Activated T-helper 2 cell treated with anti-CD3 and anti-CD28 coated beads, Interferon-gamma antibody, Interleukin-2, Interleukin-4, amounts not matched to agents 10 μg/mL and 5 μg/mL and 100 μg/mL, durations not matched to agents 14 hours and 24 hours and 36 hours (primary cell): ENCODE measurements at places on chromosomes 12 and 14.

DNA sequence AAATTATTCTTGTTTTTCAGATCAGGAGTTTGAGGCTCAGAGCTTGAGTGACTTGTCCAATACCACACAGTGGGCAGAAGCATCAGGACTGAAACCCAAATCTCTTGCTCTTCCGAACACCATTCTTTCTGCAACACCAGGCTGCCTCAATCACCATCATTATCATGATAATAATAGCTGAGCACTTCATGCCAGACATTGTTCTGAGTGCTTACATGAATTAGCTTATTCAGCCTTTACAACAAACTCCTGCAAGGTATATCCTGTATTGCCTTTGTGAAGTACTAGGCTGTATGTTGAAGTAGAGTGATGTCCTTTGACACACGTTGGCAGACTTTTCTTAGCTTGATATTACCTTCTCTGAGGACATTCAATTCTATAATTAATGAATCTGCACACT, 257.4 kb upstream of the ATP2B1 start:
- H3K36me3 ChIP-seq: no peaks in the 10 kb centered on the region
- no peak overlapping the region for H3K27ac ChIP-seq
- H3K4me1 ChIP-seq: peaks cover 5% of the 10 kb centered on the region
- H3K27me3 ChIP-seq: peaks cover 20% of the 10 kb centered on the region
- no peak for DNase-seq
- H3K4me3 ChIP-seq: no peak overlapping the region

GRCh38 chr14:90740081-90740480, 76.1 kb downstream of the TTC7B start:
- no peaks in the 10 kb centered on the region for H3K4me1 ChIP-seq
- no peak overlapping the region for H3K4me3 ChIP-seq

DNA sequence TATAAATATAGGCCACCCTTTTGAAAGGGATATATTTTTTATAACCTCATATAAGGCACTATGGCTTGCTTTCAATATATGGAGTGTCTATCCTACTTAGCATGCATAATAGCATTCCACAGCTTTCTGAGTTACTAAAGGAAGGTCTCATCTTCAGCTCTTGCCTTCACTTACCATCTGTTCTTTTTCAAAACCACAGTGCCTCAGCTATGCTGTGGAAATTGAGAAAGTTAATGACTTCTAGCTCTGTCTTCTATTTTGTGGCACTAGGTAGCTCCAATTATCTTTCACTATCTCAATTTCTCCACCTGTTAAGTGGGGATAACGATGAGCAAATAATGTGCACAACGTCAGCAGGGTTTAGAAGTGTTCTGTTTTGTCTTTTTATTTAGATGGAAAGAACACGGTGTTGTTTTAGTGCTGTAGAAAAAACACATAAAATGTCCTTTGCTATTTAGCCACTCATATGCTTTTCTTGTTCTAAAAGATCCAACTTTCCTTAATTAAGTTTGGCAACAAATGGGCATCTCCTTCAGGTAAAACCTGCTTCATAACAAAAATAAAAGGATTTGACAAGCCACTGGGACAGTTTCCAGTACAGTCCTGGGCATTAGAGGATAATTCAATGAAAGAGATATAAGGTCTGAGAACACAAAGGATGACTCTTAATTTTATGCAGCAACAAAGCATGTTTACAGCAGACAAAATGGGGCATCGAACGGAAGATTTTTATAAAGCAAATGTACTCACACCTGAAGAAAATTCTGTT, 462.0 kb upstream of the SYT1 start:
- H3K27ac ChIP-seq: no peak overlapping the region
- H3K4me3 ChIP-seq: no peak overlapping the region
- no peaks in the 10 kb centered on the region for H3K36me3 ChIP-seq
- no peaks in the 10 kb centered on the region for H3K27me3 ChIP-seq

GRCh38 chr12:23681237-23681636, 268.2 kb downstream of the SOX5 start:
- H3K36me3 ChIP-seq: no peaks in the 10 kb centered on the region
- DNase-seq: no peak
- H3K27ac ChIP-seq: no peak overlapping the region

GRCh38 chr14:44990533-44990932, 28.5 kb downstream of the TOGARAM1 start:
- H3K4me1 ChIP-seq: peaks cover 1% of the 10 kb centered on the region
- no peaks in the 10 kb centered on the region for H3K36me3 ChIP-seq
- DNase-seq: no peak
- no peak overlapping the region for H3K4me3 ChIP-seq
- no peaks in the 10 kb centered on the region for H3K27me3 ChIP-seq
- H3K27ac ChIP-seq: no peak overlapping the region

GRCh38 chr14:59484639-59485175, 390 bp downstream of the JKAMP start:
- DNase-seq: no peak
- H3K4me1 ChIP-seq: peaks cover 52% of the 10 kb centered on the region
- H3K36me3 ChIP-seq: peaks cover 29% of the 10 kb centered on the region
- H3K27me3 ChIP-seq: no peaks in the 10 kb centered on the region
- H3K27ac ChIP-seq: peak overlapping the region; percentile 84
- peak overlapping the region; percentile 91 for H3K4me3 ChIP-seq

DNA sequence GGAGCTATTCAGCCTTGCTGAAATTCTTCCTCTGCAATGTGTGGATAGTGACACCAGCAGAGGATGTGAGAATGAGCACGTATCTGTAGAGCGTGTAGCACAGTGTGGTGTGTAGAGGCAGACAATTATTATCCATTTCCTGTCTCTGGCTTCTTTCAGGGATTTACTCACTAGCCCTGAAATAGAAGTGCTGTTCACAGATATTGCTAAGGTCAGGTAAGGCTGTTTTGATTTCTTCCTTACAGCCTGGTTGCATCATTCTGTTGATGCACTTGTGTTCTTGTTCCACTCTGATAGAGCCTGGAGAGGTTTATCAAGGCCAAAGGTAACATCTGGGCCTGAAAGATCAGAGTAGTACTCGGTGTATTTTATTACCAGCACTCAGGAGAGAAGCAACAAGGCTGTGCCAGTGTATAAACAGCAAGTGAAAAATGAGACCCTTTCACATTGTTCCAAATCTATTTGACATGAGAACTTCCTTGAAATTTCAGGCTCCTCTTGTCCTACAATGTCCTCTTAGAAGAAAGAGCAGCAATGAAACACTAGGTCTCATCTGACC, 16.7 kb downstream of the ARG2 start:
- H3K27ac ChIP-seq: no peak overlapping the region
- H3K4me3 ChIP-seq: no peak overlapping the region
- peaks cover 13% of the 10 kb centered on the region for H3K4me1 ChIP-seq

DNA sequence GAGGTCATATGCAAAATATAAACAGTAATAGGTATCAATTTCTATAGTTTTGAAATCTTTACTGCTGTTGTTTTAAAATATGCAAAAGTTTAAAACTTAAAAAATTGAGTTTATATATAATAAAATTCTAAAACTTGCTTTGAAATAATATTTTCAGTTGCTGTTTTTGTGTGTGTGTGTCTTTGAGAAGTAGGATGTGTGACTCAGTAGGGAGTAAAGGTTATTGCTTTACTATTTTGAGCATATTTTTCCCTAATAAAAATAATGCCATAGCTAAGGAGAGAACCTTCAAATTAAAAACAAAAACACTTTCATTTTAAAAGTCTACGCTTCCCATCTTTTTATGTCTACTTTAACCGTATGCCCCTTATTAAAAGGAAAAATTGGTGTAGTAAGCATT, 238.1 kb downstream of the FBXL14 start:
- DNase-seq: no peak
- H3K27ac ChIP-seq: no peak overlapping the region
- H3K36me3 ChIP-seq: no peaks in the 10 kb centered on the region

DNA sequence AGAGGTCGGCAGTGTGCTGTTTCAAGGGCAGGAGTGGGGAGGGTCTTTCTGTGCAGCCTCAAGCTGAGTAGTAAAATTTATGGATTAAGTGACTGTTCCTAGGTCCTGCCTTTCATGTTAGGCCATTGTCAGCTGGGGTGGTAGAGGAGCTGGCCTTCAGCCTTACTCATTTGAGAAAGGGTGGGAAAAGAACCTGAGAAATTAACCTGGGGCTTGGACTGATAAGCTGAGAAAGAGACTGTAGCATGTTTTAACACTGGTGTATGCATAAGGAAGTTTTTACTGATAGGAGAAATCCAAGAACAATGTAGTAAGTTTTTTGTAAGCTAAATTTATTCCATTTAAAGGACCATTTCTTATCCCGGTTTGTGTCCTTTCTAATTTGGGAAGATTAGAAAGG, 20.7 kb downstream of the IFT43 start:
- H3K36me3 ChIP-seq: peaks cover 9% of the 10 kb centered on the region
- H3K4me3 ChIP-seq: no peak overlapping the region
- DNase-seq: no peak
- no peaks in the 10 kb centered on the region for H3K27me3 ChIP-seq

DNA sequence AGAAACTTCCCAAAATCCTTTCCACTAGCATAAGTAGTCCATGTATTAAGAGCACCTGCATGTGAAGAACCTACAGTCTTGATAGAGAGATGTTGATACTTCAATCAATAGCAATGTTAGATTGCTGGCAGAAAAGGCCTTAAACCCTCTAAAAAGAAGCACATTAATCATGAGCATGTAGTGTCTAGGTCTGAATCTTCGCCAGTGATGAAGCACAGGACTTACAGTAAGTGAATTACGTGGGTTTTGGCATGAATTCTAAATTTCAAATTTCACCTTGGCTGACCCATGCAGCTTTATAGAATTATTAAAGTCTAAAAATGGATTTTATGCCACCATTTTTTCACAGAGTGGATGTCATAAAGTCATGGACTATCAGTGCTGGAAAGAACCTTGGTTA, 791.6 kb upstream of the NOVA1 start:
- no peaks in the 10 kb centered on the region for H3K36me3 ChIP-seq
- H3K4me3 ChIP-seq: no peak overlapping the region
- DNase-seq: no peak
- no peaks in the 10 kb centered on the region for H3K4me1 ChIP-seq
- H3K27ac ChIP-seq: no peak overlapping the region

DNA sequence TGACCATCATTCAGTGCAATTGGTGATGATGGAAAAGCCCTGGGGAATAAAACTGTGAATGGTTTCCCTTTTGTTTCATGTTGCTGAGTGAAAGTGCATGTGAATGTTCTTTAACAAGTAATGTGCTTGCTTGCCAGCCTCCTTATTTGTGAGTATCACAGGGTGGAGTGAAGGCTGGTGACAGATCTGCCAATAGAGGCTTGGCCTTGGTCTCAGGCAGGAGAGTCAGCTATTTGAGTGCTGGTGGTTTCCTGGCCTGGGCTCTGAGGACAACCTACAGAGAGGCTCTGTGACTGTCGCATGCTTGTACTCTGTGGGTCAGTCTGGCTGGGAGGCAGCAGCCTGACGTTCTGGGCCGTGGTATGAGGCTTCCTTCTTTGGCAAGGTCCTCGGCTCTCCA, 20.7 kb downstream of the KRT85 start:
- H3K27ac ChIP-seq: no peak overlapping the region
- no peak overlapping the region for H3K4me3 ChIP-seq
- no peaks in the 10 kb centered on the region for H3K36me3 ChIP-seq
- no peak for DNase-seq
- peaks cover under 1% of the 10 kb centered on the region for H3K27me3 ChIP-seq
- peaks cover under 1% of the 10 kb centered on the region for H3K4me1 ChIP-seq

DNA sequence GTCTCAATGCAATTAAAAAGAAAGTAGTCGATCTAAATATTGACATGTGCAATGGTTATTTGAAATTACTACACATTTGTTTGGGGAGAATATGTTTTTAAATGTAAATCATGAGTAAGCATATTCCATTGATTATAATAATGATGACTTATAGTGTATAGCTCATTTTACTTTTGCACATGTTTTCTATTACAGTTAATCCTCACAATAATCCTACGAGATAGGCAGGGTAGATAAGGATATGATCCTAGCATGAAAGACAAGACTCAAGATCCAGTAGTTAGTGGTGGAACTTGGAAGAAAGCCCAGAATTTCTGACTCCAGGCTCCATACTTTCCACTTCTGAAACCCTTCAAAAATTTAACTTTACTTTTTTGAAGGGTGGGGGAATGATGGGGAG, 94.0 kb downstream of the NAV3 start:
- H3K4me1 ChIP-seq: no peaks in the 10 kb centered on the region
- no peaks in the 10 kb centered on the region for H3K36me3 ChIP-seq
- no peak overlapping the region for H3K27ac ChIP-seq
- no peaks in the 10 kb centered on the region for H3K27me3 ChIP-seq

- no peaks in the 10 kb centered on the region for H3K4me1 ChIP-seq
- H3K27me3 ChIP-seq: no peaks in the 10 kb centered on the region
- H3K4me3 ChIP-seq: no peak overlapping the region
- no peak overlapping the region for H3K27ac ChIP-seq
- DNase-seq: no peak
Measured at GRCh38 chr14:104517867-104518266, 61.7 kb upstream of the C14orf180 start.

- no peak overlapping the region for H3K4me3 ChIP-seq
- H3K36me3 ChIP-seq: no peaks in the 10 kb centered on the region
- DNase-seq: no peak
- H3K27ac ChIP-seq: no peak overlapping the region
- no peaks in the 10 kb centered on the region for H3K4me1 ChIP-seq
- H3K27me3 ChIP-seq: no peaks in the 10 kb centered on the region
Measured at GRCh38 chr12:81257947-81258551, 180.2 kb downstream of the ACSS3 start.

- H3K4me3 ChIP-seq: no peak overlapping the region
- H3K36me3 ChIP-seq: no peaks in the 10 kb centered on the region
- DNase-seq: no peak
- H3K27me3 ChIP-seq: no peaks in the 10 kb centered on the region
- no peak overlapping the region for H3K27ac ChIP-seq
Measured at GRCh38 chr14:29558516-29558915, 369.1 kb downstream of the PRKD1 start.

DNA sequence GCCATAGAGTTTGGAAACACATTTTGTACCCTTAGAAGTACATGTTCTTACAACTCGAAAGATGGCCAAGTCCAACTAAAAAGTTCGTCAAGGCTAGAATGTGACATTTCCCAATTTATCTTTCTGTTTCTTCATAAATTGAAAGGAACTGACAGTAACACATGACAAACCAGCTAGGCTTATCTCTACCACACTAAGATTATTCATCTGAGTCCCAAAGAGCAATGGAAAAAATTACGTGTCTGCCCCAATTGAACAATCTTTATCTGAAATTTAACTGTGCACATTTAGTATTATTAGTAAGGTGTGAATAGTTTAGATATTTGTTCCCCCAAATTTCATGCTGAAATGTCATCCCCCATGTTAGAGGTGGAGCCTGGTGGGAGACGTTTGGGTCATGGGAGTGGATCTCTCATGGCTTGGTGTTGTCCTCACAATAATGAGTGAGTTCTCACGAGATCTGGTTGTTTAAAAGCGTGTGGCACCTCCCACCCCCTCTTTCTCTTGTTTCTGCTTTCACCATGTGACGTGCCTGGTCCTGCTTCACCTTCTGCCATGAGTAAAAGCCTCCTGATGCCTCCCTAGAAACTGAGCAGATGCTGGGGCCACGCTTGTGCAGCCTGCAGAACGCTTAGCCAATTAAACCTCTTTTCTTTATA, 13.3 kb downstream of the CPM start:
- no peak overlapping the region for H3K4me3 ChIP-seq
- no peaks in the 10 kb centered on the region for H3K27me3 ChIP-seq
- peaks cover 44% of the 10 kb centered on the region for H3K4me1 ChIP-seq
- DNase-seq: no peak
- no peak overlapping the region for H3K27ac ChIP-seq
- peaks cover 9% of the 10 kb centered on the region for H3K36me3 ChIP-seq

- no peak overlapping the region for H3K4me3 ChIP-seq
- no peaks in the 10 kb centered on the region for H3K36me3 ChIP-seq
- DNase-seq: no peak
- no peaks in the 10 kb centered on the region for H3K27me3 ChIP-seq
- no peaks in the 10 kb centered on the region for H3K4me1 ChIP-seq
Measured at GRCh38 chr12:127728285-127728684, 538.7 kb upstream of the TMEM132C start.

GRCh38 chr12:7411343-7411742, 32.6 kb downstream of the CD163L1 start:
- H3K4me1 ChIP-seq: no peaks in the 10 kb centered on the region
- H3K27me3 ChIP-seq: peaks cover 3% of the 10 kb centered on the region
- DNase-seq: no peak
- H3K36me3 ChIP-seq: no peaks in the 10 kb centered on the region
- no peak overlapping the region for H3K27ac ChIP-seq
